DMS153 (cell line): ENCODE measurements at places on chromosomes 16 and 17.

DNA sequence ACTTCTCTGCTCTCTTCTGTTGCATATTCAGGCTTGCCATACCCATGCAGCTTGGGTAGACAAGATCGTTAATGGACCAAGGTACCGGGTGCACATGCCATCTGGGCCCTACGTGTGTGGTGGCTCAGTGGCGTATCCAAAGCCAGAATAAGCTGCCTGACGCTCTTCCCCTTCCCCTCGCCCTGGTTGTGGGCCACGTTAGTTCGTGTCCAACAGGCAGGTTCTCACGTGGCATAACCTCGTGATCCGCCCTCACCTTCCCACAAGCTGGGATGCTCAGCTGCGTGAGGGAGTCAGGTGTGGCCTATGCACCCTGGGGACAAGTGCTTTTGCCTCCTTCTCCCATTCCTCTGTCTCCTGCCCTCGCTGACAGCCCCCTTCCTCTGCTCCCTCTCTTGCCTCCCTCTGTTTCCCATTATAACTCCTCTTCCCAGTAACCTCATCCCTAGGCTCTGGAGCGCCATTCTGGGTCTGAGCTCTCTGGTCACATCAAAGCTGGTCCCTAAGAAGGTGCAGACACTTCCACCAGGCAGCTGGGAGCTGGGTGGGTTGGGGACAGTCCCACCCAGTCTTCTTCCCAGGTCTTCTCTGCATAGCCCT is 77.6 kb downstream of the PLD6 start:
- DNase-seq: no peak

DNA sequence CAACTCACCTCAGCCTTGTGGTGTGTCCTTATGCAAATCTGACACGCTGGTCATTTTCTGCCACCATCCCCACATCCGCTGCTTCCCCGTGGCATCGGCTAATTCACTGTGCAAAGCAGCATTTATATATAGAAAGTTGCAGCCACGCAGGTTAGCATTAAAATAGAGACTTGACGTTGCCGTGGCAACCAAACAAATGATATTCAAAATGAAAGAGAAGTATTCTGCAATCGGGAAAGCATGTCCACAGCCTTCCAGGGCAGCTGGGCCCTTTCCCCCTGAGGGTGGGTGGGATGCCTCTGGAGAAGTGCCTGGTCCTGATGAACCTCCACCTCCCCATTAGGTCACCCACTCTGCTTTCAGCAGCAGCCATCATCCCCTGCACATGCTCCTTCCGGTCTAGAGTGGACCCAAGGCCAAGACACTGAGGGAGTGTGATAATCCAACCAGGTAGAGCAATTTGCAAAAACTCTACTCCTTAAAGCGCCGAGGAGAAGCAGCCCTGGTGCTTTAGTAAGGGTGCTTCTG is 138.7 kb downstream of the GAS7 start:
- DNase-seq: no peak

GRCh38 chr17:36936455-36937000 is 747 bp upstream of the LHX1 start:
- DNase-seq: no peak

- DNase-seq: no peak
Measured at GRCh38 chr17:1783834-1784611, 22.2 kb downstream of the SERPINF1 start.

DNA sequence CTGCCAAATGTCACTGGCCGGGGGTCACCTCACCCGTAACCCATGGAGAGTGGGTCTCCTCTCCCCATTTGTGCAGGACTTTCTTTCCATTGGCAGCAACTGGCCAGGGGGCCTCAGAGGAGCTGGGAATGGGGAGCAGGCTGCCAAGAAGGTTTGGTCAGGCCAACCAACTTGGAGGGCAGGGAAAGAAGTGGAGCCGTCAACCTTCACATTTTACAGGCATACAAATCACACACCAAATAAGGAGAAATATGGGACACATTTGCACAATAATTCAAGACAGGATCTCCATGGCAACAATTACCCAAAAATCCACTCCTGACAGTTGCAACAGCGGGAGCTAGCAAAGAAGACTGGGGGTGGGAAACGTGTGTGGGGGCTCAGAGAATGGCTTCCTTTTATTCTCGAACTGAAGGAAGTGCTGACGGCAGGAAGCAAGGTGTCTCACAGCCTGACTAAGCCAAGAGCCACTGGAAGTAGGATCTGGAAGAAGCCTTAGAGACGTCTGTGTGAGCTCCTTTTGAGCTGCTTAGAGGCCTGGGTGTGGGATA is 20.9 kb downstream of the RPRML start:
- DNase-seq: no peak

DNA sequence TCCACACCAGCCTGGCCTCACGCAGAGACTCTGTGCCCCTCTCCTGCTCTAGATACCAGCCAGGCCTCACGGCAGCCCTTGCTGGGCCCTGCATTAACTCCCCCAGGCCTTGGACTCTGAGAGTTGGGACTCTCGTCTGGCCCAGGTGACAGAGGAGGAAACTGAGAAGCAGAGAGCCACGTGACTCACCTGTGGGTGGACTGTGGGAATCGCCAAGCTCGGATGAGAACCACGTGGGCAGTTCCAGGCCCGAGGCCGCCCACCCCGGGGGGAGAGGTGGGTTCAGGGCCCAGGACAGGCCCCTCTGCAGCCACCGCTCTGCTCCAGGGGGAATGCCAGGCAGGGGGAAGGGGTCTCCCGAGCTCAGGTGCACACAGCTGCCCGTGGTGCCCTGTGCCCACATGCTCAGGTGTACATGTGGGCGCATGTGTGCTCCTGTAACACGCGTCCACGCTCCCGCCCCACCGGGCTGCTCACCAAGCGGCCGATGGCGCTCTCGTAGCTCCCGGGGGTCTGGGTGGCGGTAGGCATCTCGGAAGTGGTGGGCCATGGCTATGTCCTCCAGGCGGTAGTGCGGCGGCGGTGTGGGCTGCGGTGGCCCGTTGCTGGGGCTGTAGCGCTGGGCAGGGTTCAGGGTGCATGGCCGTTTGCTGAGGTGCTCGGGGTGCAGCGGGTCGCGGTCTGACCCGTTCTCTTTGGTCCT is 18.3 kb upstream of the PABPN1L start:
- no peak for DNase-seq

DNA sequence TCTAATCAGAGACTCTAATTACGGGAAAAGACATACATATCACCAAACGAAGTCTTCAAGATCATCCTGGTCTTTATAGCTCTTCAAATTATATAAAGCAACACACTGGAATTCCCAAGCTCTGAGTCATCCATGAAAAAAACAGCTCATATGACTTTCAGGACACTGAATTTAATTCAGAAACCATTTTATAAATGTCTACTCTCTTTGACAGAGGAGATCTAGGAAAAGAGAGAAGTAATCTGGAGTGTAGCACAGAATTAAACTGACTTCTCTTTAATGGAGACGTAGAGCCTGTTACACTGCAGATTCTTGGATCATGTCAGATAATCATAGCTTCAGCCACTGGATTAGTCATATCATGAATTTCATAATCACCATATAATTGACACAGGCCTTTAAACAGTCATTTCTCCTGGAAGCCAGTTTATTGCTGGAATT is 86.8 kb upstream of the WSB1 start:
- no peak for DNase-seq

DNA sequence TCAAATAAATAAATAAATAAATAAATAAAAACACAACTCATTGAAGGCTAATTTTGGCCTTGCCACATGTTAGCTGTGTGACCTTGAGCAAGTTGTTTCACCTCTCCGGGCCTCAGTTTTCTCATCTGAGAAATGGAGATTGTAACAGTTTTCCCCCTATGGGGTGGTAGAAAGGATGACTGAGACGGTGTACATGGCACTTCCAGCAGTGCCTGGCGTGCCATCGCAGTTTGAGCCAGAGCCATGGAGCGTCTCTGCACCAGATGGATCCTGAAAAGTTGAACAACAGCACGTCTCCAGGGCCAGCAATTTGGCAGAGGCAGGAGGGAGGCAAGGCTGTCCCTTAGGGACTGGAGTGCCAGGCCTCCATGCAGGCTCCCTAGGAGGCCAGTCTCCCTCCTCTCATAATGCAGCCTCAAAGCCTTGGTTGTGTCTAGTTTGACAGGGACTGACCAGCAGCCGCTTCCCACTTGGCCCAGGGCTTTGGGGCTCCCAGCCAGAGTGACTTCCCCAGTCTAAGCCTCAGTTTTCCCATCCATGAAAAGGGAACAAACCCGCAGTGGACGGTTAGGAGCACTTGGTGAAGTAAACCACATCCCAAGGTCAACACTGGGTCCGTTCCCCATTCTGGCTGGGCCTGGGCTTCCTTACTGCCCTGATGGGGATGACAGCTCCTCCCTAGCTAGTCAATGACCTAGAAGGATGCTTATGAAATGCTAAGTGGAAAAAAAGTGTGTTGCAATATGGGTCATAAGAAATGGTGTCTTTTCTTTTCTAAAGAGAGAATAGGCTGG is 19.3 kb downstream of the SOCS1 start:
- no peak for DNase-seq

DNA sequence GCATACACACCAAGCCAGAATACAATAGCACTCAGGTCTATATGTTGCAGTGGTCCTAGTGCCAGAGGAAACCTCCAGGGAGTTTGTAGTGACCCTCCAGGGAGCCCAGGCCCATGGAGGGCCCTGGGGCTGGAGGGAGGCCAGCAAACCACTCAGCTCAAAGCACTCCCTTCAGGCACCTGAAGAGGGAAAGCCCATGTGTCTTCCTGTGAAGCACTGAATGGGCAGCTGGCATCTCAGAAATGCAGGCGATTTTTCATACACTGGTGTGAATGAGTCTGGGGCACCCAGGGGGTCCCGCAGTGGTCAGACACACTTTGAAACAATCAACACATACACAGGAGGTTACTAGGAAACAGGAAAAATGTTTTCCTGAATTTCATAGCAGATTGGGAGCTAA is 12.8 kb downstream of the TBC1D26 start:
- DNase-seq: peak; percentile 22

DNA sequence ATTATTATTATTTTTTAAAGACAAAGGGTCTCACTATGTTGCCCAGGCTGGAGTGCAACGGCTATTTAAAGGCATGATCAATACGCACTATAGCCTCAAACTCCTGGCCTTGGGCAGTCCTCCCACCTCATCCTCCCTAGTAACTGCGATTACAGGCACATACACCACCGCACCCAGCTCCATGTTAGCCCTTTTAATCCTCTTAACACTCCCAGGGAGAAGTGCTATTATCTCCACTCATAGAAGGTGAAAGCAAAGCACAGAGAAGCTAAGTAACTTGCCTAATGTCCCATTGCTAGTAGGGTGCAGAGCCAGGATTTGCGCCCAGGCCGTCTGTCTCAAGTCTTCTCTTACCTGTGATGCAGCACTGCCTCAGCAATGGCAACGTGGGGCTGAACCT is 5.0 kb downstream of the HAS3 start:
- DNase-seq: no peak

DNA sequence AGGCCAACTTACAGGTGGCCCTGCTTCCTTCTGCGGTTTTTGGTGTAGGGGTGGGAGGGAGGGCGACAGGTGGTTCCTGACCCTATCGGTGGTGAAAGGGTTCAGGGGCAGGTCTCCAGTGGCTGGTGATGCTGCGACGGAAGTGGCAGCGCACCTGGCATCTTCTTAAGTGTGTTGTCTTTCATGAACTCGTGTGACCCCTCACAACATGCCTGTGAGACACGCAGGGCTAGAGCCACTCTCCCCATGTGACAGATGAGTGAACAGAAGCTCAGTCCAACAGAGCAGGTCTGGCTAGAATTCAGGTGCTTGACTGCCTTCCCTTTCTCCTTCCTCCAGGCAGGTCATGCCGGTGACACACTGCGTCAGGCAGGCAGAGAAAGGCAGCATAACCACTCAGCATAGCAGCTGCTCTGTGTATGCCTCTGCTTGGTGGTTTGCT is 8.0 kb downstream of the TNFAIP1 start:
- no peak for DNase-seq

DNA sequence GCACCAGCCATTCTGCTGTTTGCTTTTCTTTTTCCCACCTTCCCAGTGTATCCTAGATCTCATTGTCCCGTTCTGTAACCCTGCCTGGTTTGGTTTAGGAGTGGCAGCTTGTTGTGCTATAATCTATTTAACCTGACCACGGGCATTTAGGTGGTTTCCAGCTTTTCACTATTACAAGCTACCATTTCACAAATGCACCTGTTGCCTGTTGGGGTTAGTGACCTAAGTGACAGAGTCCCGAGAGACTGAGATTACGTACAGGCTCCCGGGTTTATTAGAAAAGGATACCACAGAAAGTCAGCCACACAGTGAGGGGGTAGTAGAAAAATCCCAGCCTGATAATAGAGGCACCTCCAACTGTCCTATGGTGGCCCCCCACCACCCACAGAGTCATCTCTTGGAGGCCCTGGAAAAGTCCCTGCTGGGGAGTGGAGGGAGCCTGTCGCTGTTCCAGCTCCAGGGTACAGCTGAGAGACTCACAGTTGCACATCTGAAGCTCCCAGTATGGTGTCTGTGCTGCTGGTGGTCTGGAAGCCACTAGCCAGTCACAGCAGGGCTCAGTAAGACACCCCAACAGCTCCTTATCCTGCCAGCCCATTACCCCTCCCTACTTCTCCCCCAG is 21.2 kb downstream of the CLEC16A start:
- DNase-seq: no peak

DNA sequence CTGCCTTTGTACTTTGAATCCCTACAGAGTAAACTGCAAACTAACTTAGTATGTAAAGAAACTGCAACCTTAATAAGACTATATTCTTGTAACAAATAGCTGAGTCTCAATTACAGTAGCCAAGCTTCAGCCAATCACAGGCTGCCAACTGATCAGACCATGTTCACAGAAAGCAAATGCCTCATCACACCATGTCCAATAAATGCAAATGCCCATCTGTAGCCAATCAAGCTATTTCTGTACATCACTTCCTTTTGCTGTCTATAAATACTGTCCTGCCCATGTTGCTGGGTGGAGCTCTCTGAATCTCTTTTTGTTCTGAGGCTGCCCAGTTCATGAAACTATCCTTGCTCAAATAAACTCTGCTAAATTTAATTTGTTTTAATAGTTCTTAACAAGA is 531.7 kb upstream of the TOM1L1 start:
- DNase-seq: no peak

DNA sequence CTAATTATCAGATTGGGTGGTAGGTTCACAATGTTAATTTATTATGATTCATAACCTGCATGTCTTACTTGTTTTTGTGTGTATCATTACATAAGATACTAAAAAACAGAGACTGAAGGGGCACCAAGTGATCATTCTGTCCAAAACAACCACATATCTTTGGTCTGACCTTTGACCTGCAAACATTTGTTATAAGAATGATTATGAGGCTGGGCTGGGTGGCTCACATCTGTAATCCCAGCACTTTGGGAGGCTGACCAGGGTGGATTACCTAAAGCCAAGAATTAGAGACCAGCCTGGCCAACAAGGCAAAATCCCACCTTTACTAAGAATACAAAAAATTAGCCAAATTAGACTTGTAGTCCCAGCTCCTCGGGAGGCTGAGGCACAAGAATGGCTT is 116.4 kb downstream of the SPAG9 start:
- no peak for DNase-seq
